Stimulated activated CD8-positive, alpha-beta memory T cell treated with anti-CD3 and anti-CD28 coated beads, Interleukin-15, amount 100 ng/mL, for 24 hours (primary cell): ENCODE measurements at places on chromosomes 5 and 9.

DNA sequence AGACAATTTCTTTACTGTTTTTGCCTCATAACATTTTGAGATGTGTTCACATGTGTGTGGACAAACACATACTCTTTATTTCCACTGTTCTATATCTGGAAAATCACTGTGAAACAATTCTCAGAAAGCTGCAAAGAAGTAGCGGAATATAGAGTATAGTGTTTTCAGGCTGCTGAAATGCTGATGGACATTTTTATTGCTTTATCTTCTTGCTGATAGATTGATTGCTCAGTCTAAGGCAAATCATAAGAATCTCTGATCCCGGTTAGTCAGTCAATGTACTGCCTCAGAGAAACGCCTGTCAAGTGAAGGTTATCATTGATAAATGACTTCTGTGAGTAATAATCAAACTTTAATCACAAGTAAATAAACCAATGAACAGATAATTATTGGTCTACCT lies 364.9 kb upstream of the CTNND2 start:
- no peak for DNase-seq

- no peak for DNase-seq
Observed at GRCh38 chr5:112635771-112636731, 101.6 kb upstream of the APC start.

DNA sequence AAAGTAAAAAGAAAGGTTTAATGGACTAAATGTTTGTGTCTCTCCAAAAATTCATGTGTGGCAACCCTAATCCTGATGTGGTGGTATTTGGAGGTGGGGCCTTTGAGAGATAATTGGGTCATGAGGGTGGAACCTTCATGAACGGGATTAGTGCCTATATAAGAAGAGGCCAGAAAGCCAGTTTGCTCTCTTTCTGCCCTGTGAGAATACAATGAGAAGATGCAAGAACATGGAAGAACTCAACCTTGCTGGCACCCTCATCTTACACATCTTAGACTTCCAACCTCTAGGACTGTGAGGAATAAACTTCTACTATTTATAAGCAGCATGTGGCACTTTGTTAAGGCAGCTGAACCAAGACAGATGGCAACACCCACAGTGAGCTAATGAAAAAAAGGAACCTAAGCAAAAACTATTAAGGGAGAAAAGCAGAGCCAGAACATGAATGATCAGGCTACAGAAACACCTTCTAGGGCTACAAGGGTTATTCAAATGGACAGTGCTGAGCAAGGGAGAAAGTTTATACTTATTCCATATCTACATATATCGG lies 159.5 kb downstream of the PLK2 start:
- no peak for DNase-seq

DNA sequence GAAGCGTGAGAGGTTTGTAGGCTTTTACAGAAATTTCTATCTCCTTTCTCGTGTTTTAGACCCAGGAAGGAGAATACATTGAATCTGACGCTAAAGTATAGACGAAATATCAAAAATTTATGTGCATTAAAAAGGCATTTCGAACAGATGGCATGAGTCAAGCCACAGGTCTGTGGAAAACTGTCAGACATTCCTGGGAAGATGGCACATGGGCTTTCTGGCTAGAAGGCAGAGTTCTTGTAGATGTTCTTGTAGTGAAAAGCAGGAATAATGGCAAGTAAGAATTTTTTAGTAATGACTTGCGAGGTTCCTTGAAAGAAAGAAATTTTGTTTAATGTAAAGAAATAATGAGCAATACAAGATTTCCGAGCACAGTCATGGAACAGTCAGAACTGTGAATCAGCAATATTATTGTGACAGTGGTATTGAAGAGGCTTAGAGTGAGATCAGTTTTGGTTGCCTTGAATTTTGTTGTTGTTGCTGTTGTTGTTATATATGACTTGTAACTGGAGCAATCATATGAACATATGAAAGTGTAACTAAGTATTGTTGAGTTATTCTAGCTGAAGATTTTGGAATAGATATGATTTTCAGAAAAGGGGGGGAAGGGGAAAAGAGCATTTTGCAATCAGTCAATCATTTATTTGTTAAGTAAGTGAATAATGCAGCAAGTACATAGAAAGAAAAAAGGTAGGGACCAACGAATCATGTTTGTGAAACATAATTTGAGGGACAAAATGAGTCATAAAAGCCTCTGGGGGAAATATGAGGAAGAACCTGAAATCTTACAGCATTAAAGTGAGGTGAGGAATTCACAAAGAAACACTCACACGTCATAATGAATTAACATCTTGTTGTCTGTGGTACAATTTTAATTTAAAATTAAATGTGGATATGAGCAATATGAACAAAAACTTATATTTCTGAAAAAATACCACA lies 339.0 kb upstream of the CTNND2 start:
- no peak for DNase-seq

GRCh38 chr5:75608870-75609269 lies 2.4 kb upstream of the ANKDD1B start:
- no peak for DNase-seq

GRCh38 chr5:72013766-72014624 lies 93.3 kb upstream of the MAP1B start:
- no peak for DNase-seq

DNA sequence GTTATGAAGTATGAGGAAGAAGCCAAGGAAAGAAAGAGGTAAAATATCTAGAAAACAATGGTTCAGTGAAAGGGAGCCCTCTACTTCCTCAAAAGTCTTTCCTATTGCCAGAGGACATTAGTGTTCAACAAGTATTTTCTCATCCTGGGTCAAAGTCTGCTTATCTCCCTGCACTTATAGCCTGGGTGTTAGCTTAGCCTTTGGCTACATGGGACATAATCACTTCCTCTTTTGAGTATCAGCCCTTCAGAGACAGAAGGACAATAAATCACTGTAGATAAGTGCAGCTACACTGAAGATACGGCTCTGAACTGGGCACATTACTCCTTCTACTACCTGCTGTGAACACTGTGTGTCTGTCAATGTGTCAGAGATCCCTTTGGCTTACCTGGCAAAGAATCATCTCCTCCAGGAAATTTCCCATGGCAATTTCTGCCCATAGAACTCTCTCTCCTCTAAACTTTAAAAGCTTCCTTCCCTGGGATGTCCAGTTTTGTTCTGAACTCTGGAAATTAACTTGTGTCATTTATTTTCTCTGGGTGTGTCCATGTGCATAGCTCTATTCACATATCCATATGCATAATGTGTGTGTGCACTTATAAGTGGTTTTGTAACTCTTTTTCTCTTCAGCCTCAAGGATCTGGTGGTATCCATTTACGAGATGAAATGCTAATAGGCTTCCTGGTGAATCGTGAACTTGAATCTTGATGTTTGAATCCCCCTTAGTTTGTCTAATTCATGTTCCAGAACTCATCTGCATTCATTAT lies 30.0 kb upstream of the RECK start:
- DNase-seq: no peak

DNA sequence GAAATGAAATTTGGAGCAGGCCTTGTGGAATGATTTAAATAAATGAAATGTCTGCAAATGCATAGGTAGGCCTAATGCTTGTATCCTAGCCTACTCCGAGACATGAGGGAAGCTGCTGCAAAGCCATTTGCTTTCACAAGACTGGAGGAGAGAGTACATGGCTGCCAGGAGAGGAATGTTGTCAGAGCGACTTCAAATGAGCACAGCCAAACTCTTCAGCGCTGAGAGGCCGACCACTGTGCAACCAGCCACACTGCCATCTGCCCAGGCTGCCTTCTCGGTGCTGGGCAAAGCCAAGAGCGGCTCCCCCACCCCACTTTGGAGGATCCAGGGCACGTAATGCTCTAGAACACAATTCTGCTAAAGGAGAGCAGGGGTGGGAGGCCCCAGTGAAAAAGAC lies 122.6 kb downstream of the RASEF start:
- no peak for DNase-seq

DNA sequence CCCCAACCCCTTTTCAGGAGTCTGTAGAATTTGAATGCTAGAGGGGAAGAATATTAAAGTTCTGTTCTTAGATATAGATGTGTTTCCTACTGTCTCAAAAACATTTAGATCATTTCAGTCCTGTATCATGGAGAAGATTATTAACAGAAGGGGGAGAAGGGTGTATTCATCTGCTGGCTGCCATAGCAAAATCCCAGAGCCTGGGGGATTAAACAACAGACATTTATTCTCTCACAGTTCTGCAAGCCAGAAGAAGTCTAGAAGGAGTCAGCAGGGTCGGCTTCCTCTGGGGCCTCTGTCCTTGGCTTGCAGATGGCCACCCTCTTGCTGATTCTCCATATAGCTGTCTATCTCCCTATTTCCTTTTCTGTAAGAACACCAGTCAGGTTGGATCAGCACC lies 150.1 kb upstream of the OTULINL start:
- DNase-seq: no peak

GRCh38 chr9:37921168-37921510 lies 17.2 kb upstream of the SLC25A51 start:
- DNase-seq: no peak

DNA sequence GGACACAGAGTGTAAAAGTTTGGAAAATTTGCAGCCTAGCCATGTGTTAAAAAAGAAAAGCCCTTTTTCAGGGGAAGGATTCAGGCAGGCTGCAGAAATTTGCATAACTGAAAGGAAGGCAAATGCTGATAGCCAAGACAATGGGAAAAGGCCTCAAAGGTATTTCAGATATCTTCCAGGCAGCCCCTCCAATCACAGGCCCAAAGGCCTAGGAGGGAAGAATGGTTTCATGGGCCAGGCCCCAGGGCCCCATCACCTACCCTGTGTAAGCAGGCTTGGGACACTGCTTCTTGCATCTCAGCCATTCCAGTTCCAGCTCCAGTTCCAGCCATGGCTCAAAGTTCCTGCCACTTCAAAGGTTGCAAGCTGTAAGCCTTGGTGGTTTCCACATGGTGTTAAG lies 4.8 kb downstream of the S100Z start:
- no peak for DNase-seq

- DNase-seq: no peak
Observed at GRCh38 chr5:139772089-139772791, 23.4 kb upstream of the PSD2 start.

DNA sequence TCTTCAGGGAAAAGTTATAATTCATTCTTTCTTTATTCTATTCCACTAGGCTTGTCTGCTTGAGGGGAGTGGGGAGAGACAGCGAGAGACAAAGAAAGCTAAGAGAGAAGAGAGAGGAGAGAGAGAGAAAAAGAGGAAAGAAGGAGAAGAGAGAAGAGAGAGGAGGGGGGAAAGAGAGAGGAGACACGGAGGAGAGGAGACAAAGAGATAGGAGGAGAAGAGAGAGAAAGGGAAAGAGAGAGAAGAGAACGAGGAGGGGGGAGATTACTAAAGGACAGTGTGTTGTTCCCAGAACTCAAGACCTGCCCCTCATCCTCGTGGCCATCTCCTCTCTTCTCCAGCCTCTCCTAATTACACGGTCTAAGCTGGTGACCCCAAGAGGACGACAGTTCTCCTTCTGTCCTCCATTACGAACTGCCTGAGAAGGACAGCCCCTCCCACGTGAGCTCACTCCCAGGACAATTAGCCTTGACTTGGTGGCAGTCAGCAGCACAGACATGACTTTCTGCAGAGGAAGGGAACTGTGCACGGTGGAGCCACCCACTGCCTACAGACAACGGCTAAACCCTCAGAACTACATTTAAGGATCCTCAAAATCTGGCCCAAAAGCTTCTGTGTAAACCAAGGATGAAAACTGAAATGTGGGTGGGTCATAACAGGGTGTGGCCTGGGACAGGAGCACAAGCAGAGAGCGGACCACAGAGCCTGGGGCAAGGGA lies 99.1 kb downstream of the COL23A1 start:
- no peak for DNase-seq

DNA sequence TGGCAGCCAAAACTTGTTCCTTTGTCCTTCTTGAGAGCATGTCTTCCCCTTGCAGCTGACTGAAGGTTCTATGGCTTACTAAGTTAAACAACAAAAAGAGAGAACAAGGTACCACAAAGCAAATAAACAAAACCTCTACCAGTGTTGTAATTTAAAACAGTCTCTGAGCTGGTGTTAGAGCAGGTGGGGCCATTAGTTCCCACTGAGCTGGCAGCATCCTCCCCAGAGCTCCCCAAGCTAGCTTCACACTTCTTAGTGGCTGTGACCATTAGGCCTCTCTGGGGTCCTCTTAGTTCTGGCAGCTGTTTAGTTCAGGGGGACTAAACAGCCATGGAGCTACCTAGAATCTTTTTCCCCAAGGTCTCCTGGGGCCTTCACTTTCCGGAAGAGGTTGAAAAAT lies 128.6 kb upstream of the ELL2 start:
- no peak for DNase-seq

DNA sequence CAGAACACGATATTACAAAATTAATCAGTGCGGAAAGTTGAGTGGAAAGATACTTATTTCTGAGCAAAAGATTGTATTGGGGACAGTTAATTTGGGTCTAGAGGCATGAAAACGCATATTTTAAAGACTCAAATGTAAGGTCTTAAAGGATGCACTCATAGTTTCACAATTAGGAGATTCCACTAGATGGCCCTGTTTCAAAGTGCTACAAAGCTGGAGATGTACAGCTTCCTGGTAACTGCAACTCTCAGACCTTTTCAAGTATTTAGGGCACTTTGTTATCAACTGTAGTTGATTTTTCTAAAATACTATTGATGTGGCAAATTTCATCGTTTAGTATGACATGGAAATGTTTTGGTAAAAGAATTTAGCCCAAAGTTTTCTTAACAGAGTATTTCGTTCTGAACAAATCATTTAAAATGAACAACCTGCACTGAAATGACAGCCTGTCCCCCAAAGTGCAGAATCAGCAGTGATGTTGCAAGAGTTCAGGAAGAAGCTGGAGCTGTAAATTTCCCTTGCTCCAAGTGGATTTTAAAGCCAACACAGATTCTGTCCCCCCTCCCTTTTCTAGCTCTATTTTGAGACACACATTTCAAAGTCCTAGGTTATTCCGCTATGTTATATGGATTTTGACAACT lies 16.2 kb upstream of the NDUFB6 start:
- DNase-seq: no peak

DNA sequence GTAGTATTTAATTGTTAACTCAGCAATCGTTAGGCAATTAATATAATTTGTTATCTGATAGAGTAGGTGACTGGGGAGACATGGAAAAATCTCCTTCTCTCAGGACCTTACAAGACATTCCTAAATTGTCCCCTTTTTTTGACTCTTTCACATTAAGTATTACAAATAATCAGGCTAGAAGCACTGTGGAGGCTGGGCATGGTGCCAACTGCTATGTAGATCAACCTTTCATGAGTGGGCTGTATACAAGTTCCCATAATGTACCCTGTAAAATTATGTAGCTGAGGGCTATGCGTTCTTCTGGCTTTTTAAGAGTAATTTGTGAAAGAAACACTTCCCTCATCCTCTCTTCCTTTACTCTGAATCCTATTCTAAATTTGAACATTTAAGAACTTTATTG lies 140.2 kb downstream of the NFIB start:
- DNase-seq: no peak

DNA sequence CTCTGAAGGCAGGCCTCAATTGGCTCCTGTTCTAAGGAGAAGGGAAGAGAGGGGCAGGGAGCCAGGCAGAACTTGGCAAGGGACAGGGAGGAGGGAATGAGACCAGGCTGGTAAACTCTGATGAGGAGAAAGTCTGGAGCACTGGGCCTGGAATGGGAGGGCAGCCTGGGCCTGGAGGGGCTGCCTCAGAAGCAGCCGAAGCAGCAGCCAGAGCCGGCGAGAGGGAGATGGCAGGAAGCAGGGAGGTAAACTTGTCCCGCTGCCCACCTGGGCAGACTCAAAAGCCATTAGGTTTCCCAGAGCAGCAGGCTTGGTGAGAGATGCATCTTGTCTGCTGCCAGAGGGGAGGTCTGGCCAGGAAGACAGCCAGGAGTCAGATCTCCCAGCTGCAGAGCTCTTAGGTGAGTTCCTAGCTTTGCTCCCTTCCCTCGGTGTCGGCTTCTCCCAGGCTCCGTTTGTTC lies 37.0 kb upstream of the CRB2 start:
- DNase-seq: no peak
